ENCODE measurements at places on chromosomes 3 and 15.

DNA sequence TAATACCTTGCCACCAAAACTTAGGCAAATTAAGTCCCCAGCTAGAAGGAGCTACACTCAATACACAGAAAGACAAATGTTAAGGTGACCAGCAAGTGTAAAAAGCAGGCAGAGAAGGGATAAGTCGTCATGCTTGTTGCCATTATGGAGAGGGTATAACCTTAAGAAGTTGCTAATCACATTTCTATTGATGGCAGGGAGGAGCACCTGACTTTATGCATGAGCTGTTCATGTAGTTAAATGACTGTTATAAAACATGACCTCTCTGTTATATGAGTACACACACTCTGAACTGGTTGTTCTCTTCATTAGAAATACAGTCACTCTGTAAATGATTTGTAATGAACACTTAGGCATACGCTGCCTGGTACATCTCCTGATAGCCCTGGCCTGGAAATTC lies 6.6 kb upstream of the CCNL1 start:
- DNase-seq = no peak

DNA sequence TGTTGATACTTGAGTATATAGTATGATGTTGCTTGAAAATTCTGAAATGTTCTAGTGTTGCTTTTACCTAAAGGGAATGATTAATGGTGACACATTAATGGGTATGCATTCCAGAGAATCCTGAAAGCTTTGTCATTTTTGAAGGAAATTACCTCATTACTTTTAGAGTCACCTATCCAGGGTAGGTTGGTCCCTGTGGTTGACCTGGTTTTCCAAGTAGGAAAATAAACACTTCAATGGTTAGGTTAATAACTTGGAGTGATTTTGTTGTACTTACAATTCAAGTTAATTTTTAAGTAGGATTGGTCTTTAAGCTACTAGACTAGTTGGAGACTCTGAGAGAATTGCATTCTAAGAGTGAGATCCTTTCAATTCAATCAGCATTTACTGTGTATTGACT lies 31.0 kb downstream of the MITF start:
- no peak for DNase-seq

- no peak for DNase-seq
These were observed 573.6 kb upstream of the ARRDC4 start for GRCh38 chr15:97386940-97387339.

- no peak for DNase-seq
These were observed 669.5 kb downstream of the SQOR start for GRCh38 chr15:46304321-46304720.

- no peak for DNase-seq
These were observed 228.1 kb upstream of the C2CD4B start for GRCh38 chr15:62393196-62393595.

DNA sequence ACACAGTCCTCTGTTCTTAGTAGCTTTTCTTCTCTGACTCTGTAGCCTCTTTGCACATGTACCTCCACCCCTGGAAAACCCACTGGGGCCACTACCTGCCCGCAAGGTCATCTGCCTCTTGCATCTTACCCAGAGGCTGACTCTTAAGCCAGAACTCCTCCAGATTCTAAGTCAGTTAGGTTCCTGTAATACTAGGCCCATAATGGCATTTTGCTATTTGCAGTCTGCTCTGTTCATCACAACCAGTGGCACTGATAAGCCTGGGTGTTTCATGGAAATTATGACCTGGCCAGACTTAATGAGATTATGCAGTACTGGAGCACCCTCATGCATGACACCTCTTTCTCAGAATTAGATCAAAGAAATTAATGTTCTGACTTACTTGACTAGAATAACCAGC lies 31.7 kb upstream of the ATG7 start:
- DNase-seq = no peak

DNA sequence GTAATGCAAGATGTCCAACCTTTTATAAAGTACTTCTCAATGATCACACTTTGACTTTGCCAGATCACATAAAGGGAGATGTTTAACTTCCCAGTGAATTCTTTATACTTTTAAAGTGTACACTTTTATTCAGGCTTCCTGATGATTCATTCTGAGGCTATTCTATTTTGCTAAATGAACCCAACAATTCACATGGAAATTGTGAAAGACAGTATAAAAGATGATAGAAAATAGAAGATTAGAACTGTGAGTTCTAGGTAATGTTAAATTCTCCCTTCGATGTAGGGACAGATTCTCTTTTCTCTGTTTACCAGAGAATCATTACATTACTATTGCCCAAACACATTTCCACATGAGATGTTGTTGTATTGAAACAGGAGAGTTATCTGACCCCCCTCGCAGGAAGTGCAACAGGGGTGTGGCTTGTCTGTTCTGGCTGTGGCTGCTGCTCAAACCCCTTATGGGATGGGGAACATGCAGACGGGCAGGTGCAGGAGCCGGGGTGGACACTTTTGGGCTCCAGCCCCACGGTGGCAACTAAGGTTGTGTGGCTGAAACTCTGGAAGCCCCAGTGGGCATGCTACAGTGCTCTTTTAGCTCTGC lies 131.3 kb upstream of the LRTM1 start:
- DNase-seq = no peak

DNA sequence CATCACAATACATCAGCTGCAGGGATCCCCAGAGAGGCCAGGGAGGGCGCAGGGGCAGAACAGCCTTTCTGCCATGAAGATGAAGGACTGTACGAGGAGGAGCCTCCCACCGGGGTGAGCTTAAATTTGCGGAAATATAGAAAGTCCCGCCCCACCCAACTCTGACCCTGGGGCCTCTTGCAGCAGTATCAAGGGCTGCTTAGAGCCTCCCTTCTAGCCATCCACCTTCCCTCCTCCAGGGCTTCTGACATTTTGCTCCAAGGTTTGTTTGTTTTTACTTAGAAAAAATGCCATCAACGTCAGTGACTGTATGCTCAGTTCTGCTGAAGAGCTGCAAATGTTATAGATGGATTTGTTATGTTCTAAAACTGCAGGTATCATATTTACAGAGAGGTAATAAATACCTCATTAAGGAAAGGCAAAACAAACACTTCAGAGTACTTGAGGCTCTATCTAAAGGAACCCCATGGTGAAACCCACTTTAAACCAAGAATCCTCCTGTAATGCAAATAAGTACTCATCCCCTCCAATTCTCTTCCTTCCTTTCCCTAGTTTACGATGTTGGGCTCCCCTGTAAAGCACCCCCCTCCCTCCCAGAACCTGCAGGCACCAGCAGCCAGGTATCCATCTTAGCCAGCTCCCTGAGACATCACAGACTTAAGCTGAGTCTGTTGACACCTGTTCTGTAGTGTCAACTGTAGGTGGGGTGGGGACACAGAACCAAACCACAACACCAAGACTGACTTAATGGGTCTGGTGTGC lies 30.5 kb downstream of the RFTN1 start:
- peak; percentile 47 for DNase-seq

Measured in NCI-H774 (cell line).